ENCODE measurements at places on chromosomes 7 and 10. TPM values are rescaled to one million over a fixed set of nuclear protein-coding genes. Genes with fewer than 3 reads are reported as not detected.

GRCh38 chr7:140778975-140779374 lies 82.5 kb downstream of the NDUFB2 start:
- no peak for DNase-seq

- DNase-seq = no peak
Observed at GRCh38 chr7:81447351-81447952, 322.4 kb downstream of the HGF start.

- no peak for DNase-seq
Observed at GRCh38 chr10:61852261-61852660, 49.2 kb upstream of the ARID5B start.

- no peak for DNase-seq
Observed at GRCh38 chr10:75303045-75303777, 67.5 kb upstream of the COMTD1 start.

- DNase-seq = no peak
Observed at GRCh38 chr7:42053834-42054233, 183.2 kb downstream of the GLI3 start.

- no peak for DNase-seq
Observed at GRCh38 chr10:127815147-127815546, 77.6 kb downstream of the CLRN3 start.

The LSM8 gene
- total RNA-seq = 39.1 TPM

The VWDE gene
- total RNA-seq = 2.3 TPM
